Stimulated activated CD4-positive, alpha-beta T cell treated with anti-CD3 and anti-CD28 coated beads, Interleukin-2, amount 100 ng/mL, for 24 hours (primary cell): ENCODE measurements at places on chromosomes 2 and 18.

- DNase-seq: no peak
These were observed 17.4 kb downstream of the FECH start for GRCh38 chr18:57569133-57569532.

DNA sequence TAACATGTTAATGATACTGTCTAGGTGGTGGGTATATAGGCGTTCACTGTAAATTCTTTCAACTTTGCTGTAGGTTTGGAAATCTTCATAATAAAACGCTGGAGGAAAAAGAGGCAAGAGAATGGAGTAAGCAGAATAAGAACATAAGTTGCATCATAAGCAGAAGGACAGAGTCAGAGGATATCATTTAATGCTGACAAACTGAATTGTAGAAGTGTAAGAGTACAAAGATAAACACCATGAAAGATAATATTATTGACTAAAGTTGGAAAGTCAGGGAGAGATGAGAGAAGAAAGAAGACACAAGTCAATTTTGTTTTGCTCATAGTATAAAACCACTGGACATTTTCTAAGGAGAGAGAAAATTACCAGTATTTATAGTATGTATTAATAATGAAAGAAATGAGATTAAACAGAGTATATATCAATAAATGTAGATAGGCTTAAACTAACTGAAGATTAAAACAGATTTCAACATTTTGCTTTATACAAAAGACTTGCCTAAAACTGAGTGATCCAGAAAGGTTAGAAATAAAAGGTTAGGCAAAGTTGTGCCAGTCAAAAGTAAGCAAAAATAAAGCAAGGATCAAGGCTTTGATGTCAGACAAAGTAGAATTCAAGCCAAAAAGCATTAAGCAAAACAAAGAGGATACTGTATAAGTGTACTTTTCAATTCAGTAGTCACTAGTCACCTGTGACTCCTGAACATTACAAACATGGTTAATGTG is 42.4 kb upstream of the VIT start:
- DNase-seq: no peak

DNA sequence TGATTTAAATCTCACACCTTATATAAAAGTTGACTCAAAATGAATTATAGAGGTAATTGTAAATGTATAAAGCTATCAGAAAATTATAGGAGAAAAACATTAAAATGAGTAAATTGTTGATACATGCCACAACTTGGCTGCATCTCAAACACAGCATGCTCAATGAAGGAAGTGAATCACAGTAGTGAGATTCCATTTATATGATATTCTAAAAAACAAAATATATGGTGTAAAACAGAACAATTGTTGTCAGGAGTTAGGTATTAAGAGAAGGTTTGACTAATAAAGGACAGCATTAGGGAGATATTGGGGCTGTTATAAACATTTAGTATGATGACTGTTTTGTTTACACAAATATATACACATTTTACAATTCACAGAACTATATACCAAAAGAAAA is 356.6 kb upstream of the CELF4 start:
- DNase-seq: no peak

DNA sequence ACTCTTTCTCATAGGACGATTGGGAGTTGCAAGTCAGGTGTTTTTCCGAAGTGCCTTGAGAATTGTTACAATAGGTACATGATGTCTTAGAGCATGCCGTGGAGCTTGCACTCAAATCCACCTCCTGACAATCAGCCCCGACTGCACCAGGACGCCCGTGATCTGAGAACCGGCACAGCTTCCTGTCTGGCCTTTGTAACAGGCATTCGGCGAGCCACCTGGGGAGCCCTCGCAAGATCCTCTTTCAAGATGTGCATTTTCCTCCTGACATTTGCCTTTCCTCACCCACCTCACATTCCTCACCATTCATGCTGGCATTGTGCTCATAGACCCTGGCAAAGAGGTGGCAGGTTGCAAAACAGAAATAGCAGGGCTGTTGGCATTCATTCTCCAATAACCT is 427.3 kb downstream of the GALR1 start:
- DNase-seq: no peak
